ENCODE measurements at places on chromosomes 11 and 22.
A peak's percentile ranks its signal among the peaks of the same experiment; 100 is the strongest.

DNA sequence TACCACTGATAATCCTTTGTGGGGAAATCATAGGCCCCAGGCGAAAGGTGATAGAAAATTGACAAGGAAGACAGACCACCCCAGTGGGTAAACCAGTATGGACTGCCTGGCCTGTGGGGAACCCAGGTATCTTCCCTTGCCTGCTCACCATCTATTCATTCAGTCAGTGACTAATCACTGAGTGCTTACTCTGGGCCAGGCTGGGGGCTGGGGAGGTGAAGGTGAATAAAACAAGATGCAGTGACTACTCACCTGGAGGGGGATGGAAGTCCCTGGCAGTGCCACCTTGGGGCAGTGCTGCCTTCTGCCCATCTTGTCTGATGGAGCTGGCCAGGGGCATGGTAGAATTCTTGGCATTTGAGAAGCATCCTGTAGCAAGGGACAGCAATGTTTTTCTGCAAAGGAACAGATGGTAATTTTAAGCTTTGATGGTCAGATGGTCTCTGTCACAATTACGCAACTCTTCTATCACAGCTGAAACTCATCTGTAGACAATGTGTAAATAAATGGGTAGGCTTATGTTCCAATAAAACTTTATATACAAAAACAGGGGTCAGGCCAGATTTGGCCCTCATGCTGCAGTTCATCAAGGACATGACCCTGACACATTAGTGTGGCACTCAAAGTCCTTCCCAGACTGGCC lies 4.6 kb downstream of the ISX start:
- DNase-seq: peak; percentile 62

DNA sequence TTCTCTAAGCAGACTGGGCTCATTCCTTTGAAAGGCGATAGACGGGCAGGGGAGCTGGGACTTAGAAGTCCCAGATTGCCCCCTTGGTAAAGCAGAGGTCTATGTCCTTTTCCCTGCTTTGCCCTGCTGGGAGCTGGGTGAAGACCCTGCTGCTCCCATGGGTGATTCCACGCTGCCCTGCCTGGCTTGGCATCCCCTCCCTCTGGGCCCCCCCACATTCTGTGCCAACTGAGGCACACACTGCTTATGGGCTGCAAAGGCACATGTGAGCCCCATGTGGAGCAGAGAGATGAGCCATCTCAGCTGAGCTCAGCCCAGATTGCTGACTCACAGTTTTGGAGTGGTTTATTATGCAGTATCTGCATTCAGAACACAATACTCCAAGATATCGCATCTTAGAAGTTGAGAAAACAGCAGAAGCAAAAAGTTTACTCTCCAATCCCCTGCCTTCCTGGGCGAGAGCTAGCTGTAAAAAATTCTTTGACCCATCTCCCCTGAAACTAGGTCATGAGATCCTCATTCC lies 127.2 kb downstream of the ST3GAL4 start:
- DNase-seq: no peak

DNA sequence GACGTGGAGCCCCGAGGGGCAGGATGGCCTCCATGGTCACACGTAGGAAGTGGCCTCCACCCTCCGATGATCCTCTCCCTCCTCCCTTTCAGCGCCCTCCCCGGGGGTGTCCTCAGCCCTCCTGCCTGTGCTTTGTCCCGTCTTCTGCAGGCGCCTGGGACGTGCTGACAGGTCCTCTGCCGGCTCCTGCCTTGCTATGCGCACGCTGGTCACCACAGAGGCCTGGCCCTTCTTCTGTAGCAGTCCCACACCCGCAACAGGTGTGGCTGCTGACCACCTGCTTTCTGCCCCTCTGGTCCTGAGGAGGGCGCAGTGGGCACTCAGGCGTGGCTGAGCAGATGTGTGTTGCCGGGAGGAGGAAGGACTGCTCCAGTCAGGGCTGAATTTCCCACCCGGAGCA lies 27.7 kb upstream of the PPP6R3 start:
- DNase-seq: no peak

DNA sequence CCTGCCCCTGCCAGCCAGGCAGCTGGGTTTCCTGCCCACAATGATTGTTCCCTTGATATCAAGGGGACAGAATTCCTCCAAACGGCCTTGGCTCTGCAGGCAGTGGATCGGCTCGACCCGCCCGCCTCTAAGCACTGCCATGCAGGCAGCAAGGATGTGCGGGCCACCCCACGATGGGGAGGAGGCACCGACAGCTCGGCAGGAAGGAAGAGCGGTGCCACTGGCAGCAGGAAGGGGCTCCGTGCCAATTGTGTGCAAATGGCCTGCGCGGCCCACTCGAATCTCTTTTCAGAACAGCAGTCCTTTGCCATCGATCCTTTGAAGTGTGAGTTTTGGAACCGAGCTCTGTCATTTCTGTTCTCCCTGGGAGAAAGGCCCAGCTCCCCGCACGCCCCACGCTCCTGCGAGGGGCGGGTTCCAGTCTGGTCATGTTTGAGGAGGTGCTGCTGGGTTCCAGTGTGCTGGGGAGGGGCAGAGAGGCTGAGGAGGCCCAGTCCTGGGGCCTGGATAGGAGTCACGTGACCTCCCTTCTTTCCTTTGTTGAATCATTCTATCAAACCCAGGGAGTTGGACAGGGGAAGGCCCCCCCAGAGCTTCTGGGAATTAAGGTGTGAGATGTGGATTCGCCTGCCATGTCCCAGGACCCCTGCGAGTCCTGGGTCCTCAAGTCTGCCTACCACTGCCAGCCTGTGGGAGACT lies 406.0 kb downstream of the CTTN start:
- no peak for DNase-seq

DNA sequence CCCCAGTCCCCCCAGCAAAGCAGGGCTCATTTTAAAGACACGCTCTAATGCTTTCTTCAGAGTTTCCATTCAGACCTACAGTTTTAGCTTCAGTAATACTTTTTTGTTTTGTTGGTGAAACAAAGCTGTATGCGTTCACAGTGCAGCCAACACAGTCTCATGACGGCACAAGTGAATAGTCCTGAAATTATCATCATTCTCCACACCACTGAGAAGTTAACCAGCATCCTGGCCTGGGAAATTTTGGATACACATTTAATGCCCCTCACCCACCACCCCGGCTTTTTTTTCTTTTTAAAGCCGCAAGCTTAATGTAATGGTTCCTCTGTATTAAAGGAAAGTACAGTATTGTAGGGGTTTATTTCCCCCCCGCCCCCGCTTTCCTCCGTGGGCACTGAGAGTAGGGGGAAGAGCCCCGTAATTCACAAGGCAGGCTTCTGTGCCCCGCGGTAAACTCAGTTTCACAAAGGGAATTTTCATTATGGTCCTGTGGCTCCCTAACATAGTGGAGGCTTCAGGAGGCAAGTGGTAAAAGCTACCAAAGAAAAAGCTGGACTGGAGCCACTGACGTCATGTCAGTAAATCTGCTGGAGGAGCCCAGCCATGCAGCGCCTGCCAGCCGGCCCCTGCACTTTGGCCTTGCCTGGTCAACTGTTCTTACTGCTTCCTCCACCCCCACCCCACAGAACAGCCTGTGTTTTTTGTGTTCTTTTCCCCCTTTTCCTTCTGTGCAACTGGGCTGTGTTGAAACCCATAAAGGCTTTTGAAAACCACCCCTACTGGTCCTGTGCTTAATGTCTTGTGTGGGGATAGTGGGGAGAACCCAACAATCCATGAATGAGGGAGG lies 18.2 kb downstream of the TEAD1 start:
- no peak for DNase-seq

DNA sequence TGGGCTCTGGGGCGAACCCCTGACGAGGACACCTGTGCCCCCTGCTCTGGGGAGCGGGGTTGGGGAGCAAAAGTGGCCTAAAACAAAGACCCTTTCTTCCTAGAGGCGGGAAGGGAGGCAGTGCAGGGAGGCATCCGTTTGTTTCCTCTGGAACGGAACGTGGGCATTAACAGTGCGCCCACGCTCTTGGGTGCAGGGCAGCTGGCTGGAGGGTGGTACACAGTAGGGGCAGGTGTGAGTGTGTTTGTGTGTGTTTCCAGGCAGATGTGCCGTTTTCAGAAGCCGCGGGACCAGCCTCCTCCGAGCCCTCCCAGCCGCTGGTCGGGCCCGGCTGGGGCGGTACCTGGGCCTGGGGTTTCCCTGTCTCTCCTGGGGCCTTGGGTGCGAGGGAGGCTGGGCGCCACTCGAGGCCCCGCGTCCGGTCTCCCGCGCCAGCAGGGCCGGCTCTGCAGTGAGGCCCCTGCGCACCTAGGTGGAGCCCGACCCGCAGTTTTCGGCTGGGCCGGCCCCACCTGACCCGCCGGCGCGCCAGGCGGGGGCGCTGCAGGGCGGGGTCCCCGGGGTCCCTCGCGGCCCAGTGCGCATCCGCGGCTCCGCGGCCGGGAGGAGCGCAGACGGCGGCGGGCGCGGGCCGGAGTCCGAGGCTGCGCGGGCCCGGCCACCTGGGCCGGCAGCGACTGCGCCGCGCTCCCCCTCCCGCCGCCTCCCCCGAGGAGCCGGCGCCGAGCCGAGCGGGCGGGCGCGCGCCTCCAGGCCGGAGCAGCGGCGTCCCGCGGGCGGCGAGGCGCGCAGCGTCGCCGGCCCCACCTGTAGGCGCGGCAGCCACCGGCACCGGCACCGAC lies 1252.7 kb downstream of the BRD1 start:
- DNase-seq: peak; percentile 81

DNA sequence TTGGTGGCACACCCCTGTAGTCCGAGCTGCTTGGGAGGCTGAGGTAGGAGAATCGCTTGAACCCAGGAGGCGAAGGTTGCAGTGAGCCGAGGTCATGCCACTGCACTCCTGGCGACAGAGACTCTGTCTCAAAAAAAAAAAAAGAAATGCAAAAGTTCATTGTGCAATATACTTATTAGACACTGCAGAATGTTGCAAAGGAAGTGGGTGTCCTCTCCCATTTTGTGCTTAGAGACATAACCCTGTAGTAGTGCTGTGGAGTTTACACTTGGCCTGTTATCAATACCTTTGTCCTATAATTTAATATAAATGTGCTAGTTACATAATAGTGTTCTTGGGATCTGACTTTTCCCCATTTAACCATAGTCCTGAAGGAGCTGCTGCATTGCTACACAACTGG lies 9.4 kb downstream of the BCL2L13 start:
- no peak for DNase-seq

GRCh38 chr11:11607772-11608171 lies 14.0 kb downstream of the GALNT18 start:
- no peak for DNase-seq

GRCh38 chr22:24503843-24504338 lies 8.8 kb downstream of the UPB1 start:
- no peak for DNase-seq

DNA sequence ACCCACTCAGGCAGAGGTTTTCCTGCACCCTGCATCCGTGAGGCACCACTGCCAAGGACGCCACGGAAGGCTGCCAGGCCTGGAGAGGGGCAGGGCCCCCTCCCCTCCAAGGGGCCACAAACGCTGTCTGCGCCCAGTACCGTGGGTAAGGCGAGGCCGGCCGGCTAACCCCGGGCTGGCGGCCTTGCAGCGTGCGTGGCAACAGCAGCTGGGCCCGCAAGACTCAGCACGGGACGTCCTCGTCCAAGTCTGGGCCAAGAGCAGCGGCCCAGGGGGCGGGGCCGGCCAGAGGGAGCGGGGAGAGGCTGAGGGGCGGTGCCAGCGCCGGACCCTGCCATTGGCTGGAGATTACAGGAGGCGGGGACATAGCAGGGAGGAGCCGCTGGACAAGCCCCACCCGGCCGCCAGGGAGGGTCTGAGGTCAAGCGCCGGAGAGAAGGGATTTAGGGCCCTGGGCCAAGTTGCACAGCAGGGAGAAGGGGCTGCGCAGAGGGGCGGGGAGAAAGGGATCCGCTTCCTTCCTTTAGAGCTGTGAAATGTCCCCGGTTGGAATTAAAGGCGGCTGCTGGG lies 16.0 kb downstream of the SLC43A1 start:
- DNase-seq: peak; percentile 80

GRCh38 chr11:44241851-44242250 lies 68.1 kb downstream of the ALX4 start:
- no peak for DNase-seq

- DNase-seq: no peak
Measured at GRCh38 chr11:126154691-126155090, 56.8 kb downstream of the RPUSD4 start.

GRCh38 chr11:118851970-118852369 lies 31.7 kb upstream of the CXCR5 start:
- no peak for DNase-seq

GRCh38 chr11:17314904-17315426 lies 36.6 kb upstream of the NCR3LG1 start:
- DNase-seq: no peak

DNA sequence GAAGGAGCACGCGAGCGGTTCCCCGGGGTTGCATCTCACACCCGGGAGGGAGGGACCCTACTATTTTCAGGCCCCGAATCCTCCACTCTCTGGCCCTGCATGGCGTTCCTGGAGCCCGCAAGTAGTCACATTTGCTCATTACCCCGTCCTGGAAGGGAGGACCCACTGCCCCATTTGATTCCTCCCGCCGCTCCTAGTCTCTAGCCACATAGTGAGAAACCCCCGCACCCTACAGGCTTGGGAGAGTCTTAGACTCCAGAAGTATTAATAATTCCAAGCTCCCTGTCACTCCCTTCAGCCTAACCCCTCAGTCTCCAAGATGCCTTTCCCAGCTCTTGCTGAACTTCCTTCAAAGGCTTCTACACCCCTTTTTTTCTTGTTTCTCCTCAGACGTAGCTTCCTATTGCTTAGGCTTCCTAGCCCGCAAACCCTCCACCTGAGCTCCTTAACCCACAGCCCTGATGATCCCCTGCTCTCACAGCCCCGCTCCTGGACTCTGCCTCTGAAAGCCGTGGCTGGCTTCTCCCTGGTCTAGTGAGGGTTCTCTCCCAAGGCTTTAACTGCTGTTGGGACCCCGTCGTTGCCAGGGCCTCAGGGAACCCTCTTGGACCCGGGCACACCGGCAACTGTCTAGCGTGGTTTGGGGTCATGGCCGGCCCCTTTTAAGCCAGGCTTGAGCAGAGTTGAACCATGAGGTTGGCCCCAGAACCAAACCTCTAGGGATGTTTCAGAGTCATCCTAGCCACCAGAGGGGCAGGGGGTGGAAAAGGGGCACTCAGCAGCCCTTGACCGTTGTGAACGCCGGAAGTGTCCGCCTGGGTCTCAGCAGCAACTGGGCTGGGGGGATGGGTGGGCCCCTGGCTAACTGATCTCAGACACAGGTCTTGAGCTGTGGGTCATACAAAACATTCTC lies 862 bp downstream of the GGA1 start:
- peak; percentile 8 for DNase-seq

DNA sequence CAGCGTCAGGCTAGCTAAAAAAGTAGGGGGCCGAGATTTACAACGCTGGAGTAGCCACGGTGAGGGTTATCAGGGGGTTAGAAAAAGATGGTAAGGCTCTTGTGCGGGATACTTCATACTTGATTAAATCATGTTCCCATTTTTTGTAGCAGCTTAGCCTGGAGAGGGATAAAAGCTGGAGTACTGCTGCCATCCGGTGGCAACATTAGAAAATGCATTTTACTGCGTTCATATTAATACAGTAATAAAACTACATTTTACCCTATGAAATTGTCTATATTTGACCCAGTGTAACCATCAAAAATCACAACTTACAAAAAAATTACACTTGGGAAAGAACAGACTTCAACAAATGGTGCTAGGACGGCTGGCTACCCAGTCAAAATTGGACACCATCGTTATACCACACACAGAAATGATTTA lies 17.3 kb downstream of the RPUSD4 start:
- DNase-seq: peak; percentile 49

GRCh38 chr11:98260983-98261382 lies 759.8 kb upstream of the CNTN5 start:
- DNase-seq: no peak
